ENCODE measurements at places on chromosomes 11 and 22. TPM values are rescaled to one million over a fixed set of nuclear protein-coding genes. Genes with fewer than 3 reads are reported as not detected.

Gene FGF19
- not detected for total RNA-seq

Gene TRIM48
- total RNA-seq, result not detected

Gene SYT9
- not detected for total RNA-seq

Gene SLC29A2
- 5.4 TPM for total RNA-seq

Gene KIRREL3
- total RNA-seq, result not detected

Gene ANKK1
- 2.4 TPM for total RNA-seq

Gene OR52A1
- total RNA-seq, result not detected

Gene MS4A12
- not detected for total RNA-seq

Gene CSF2RB
- 5.1 TPM for total RNA-seq

DNA sequence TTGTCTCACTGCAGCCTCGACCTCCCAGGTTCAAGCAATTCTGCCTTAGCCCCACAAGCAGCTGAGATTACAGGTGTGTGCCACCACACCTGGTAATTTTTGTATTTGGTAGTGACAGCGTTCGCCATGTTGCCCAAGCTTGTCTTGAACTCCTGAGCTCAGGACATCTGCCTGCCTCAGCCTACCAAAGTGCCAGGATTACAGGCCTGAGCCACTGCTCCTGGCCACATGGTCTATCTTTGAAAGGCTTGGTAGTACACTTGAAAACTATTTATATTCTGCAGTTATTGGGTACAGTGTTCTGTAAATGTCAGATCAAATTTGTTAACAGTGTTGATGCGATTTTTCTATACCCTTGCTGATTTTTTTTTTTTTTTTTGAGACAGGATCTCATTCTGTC, 9.5 kb downstream of the CRYBA4 start:
- H3K4me3 ChIP-seq, result no peak overlapping the region
- H3K27me3 ChIP-seq, result peaks cover 9% of the 10 kb centered on the region
- H3K27ac ChIP-seq, result no peak overlapping the region
- no peak for DNase-seq
- H3K36me3 ChIP-seq, result peaks cover 5% of the 10 kb centered on the region

DNA sequence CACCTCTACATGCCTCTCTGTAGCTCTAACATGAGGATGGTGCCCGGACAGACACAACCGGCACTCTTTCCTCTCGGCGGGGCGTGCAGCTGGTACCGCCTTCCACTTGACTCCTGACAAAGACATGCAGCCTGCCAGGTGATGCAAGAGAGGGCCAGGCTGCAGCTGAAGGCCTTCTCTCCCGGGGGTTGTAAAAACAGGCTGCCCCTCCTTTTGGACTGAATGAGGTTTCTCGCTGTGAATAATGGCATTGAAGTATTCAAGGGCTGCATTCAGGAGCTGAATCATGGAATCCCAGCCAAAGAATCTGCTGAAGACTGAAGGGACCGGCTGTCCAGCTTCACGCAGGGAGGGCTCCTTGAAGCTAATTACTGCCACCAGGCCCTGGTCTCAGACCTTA, 110.9 kb downstream of the GALNT18 start:
- no peak overlapping the region for H3K27ac ChIP-seq
- peaks cover 34% of the 10 kb centered on the region for H3K27me3 ChIP-seq
- DNase-seq, result no peak
- no peak overlapping the region for H3K4me3 ChIP-seq
- H3K36me3 ChIP-seq, result no peaks in the 10 kb centered on the region

GRCh38 chr22:42808521-42808920, 48.6 kb downstream of the ARFGAP3 start:
- H3K27ac ChIP-seq, result peak overlapping the region; percentile 27
- H3K4me3 ChIP-seq, result peak overlapping the region; percentile 36
- H3K4me1 ChIP-seq, result peaks cover 2% of the 10 kb centered on the region
- DNase-seq, result no peak

GRCh38 chr11:117072517-117073461, 25.4 kb downstream of the SIK3 start:
- H3K4me1 ChIP-seq, result peaks cover 38% of the 10 kb centered on the region
- DNase-seq, result no peak
- H3K27me3 ChIP-seq, result no peaks in the 10 kb centered on the region
- H3K36me3 ChIP-seq, result peaks cover 2% of the 10 kb centered on the region
- H3K4me3 ChIP-seq, result peak overlapping the region; percentile 50

DNA sequence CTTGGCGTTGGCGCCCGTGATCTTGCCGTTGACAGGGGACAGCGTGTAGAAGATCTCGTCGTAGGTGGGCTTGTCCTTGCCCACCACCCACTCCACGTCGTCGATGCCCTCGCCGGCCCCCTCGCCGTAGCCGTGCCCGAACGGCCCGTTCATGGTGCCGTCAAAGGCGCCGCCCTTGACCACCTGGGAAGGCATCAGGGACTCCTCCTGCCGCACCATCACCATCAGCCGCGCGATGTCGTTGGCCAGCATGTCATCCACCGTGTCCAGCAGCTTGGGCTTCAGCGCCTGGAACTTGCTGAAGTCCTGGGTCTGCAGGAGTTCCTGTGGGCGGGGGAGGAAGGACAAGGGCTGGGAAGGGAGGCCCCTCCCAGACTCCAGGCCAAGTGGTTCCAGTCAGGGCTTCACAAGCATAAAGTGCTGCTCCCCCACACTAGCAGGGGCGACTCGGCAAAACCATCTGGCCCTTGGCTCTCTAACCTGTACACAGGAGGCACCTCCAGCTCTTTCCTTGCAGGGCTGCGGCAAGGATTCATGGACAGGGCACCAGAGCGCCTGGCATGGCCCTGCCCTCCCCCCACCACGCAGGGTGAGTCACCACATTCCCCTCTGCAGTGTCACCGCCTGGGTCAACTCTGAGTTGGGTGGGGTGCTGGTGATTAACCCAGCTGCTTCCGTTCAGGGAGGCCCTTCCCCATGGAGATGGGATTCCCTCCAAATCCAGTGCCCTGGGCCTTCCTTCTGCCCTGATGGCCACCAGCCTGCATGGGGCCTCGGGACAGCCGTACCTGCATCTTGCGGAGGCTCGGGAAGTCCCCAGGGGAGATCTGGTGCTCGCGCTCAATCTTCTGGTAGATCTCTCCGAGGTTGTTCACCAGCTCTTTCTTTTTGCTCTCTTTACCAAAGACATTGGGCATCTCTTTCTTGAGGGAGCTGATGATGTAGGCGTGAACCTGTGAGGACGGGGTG, 10.4 kb upstream of the CDC42BPG start:
- DNase-seq, result peak; percentile 48
- H3K4me3 ChIP-seq, result peak overlapping the region; percentile 83
- H3K27ac ChIP-seq, result peak overlapping the region; percentile 98
- peaks cover 73% of the 10 kb centered on the region for H3K4me1 ChIP-seq
- peaks cover 2% of the 10 kb centered on the region for H3K36me3 ChIP-seq
- no peaks in the 10 kb centered on the region for H3K27me3 ChIP-seq

GRCh38 chr11:128045094-128045725, 542.1 kb downstream of the ETS1 start:
- peaks cover 42% of the 10 kb centered on the region for H3K4me1 ChIP-seq
- no peak overlapping the region for H3K27ac ChIP-seq
- no peak for DNase-seq
- H3K27me3 ChIP-seq, result no peaks in the 10 kb centered on the region
- H3K36me3 ChIP-seq, result peaks cover 6% of the 10 kb centered on the region

DNA sequence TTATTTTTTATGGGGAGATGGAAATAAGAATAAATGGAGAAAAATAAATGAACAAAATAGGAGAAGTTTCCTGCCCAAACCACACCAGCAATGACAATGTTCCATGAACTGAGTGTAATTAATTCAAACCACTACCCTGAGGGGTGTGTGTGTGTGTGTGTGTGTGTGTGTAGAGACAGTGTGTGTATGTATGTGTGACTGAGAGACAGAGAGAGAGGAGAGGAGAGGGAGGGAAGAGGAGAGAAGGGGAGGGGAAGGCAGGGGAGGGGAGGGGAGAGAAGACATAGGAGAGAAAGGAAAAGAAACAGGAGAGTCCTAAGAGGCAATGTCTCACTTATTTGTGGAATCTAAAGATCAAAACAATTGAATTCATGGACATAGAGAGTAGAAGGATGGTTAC, 65.0 kb upstream of the POU2AF1 start:
- peaks cover 31% of the 10 kb centered on the region for H3K4me1 ChIP-seq
- peak overlapping the region; percentile 79 for H3K27ac ChIP-seq
- H3K4me3 ChIP-seq, result no peak overlapping the region
- no peak for DNase-seq
- no peaks in the 10 kb centered on the region for H3K36me3 ChIP-seq
- H3K27me3 ChIP-seq, result no peaks in the 10 kb centered on the region

GRCh38 chr22:20607157-20607907, 99.9 kb downstream of the MED15 start:
- H3K4me3 ChIP-seq, result no peak overlapping the region
- H3K36me3 ChIP-seq, result no peaks in the 10 kb centered on the region
- H3K4me1 ChIP-seq, result peaks cover 8% of the 10 kb centered on the region
- peak overlapping the region; percentile 11 for H3K27ac ChIP-seq

DNA sequence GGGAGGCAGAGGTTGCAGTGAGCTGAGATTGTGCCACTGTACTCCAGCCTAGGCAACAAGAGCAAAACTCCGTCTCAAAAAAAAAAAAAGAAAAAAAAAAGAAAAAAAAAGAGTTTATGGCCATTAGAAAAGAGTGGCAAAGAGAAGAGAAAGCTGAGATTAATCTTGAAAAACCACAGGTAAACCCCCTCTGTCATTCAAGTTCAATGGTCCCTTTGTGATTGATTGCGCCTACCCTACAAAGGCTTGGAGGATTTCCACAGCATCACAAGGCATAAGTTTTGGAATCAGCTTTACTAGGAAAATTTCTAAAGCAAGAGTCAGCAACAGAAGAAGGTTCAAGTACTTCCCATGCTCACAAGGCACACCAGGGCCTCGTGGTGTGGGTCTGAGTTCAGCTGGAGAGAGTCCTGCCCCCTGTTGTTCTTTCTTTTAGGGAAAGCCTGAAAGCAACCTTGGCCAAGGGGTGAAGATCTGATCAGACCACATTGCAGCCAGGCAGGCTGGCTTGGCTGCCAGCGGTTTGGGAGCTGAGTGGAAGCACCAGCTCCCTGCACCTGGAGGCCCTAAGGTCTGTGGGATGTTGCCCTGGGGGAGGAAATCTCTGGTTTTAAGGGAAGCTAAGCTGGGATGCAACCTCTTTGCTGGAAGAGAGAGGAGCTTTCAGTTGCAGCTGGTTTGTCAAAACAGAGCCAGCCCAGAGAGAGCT, 41.8 kb downstream of the SLN start:
- H3K4me1 ChIP-seq, result peaks cover 2% of the 10 kb centered on the region
- no peak overlapping the region for H3K27ac ChIP-seq
- H3K27me3 ChIP-seq, result peaks cover 36% of the 10 kb centered on the region
- H3K36me3 ChIP-seq, result no peaks in the 10 kb centered on the region
- no peak for DNase-seq
- no peak overlapping the region for H3K4me3 ChIP-seq

GRCh38 chr11:88414981-88415413, 77.5 kb upstream of the CTSC start:
- H3K36me3 ChIP-seq, result peaks cover 3% of the 10 kb centered on the region
- no peaks in the 10 kb centered on the region for H3K27me3 ChIP-seq
- peak overlapping the region; percentile 73 for H3K27ac ChIP-seq
- H3K4me3 ChIP-seq, result peak overlapping the region; percentile 83
- peaks cover 34% of the 10 kb centered on the region for H3K4me1 ChIP-seq

DNA sequence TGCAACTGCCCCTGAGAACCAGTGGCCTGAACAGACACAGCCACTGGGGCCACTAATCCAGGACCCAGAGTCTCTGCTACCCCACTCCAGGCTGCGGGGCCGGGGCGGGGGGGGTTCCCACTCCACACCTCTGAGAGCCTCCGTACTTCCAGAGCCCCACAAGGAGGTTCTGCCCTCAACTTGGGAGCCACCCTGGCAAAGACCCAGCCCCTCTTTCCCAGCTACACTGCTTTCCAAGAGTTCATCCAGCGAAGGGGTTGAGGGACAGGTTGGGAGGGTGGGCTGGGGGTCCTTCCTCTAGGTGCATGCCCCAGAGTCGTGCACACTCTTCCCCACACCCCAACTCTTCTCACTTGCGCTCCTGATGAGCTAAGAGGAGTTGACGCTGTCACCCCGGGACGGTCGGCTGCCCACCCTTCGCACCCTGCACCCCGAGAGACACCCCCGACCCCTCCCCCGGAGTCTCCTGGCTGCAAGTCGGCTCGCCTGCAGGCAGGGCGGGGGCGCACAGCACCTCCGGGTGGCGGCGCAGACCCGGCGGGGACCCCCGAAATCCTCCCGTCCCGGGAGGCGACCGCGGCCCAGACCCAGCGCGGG, 531 bp downstream of the RAB3IL1 start:
- H3K36me3 ChIP-seq, result peaks cover 7% of the 10 kb centered on the region
- no peak overlapping the region for H3K27ac ChIP-seq
- H3K27me3 ChIP-seq, result peaks cover 75% of the 10 kb centered on the region
- DNase-seq, result no peak

DNA sequence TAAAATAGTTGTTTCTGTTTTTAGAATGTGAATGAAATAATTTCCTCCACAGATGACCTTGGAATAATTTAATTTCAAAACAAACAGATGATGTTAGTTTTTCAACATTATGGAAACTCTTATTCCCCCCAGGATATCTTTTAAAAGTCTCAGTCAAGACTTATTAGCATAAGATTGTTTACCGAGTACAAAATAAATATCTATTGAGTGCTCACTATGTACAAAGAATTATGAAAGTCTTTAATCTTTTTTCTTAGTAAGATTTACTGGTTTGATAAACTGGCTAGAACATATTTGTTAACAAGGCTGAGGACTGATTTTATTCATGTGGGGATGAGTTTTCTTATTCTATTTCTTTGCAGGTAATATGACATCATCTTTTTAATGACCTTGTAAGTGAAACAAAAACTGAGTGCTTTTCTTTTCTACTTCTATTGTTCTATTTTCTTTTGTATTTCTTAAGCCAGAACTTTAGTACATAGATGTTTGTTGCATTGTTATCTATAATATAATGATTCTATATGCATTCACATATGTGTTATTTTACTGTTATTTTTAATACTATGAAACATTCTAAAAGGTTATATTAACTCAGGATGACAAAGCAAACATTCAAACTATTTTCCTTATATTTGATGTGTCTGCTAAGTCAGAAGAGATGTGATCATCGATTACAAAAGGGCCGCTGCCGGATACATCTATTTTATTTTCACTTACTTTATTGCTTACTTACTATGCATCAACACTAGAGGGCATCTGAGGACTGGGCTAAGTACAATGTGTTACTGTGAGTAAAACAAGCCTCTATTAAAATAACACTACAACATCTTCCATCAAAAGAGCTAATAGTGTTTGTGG, 111.0 kb upstream of the ARHGAP42 start:
- no peaks in the 10 kb centered on the region for H3K36me3 ChIP-seq
- H3K4me3 ChIP-seq, result no peak overlapping the region
- no peaks in the 10 kb centered on the region for H3K27me3 ChIP-seq
- no peak for DNase-seq
- H3K4me1 ChIP-seq, result no peaks in the 10 kb centered on the region
- no peak overlapping the region for H3K27ac ChIP-seq
